ENCODE measurements at places on chromosomes 3 and 15.

GRCh38 chr3:33426068-33426467 is 14.1 kb downstream of the UBP1 start:
- peaks cover 23% of the 10 kb centered on the region for H3K36me3 ChIP-seq
- peaks cover 31% of the 10 kb centered on the region for H3K4me1 ChIP-seq
- H3K27ac ChIP-seq = no peak overlapping the region
- no peaks in the 10 kb centered on the region for H3K27me3 ChIP-seq
- no peak for DNase-seq

DNA sequence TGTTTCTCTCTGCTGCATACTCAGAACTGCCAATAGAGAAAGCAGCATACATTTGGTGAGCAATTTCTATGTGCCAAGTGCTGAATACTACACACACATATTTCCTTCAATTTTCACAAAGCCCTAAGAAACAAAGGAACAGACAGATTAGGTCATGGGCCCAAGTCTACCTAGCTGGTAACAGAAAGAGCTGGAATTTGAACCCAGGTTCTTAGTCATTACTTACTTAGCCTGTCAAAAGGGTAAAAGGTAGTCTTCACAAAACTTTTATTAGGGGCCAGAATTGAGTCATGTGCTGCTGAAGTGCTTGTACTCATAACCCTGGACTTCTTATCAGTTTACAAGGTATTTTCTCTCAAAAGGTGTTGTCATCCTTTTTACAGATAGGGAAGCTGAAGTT is 10.4 kb upstream of the ABHD17C start:
- H3K4me1 ChIP-seq = peaks cover under 1% of the 10 kb centered on the region
- no peak overlapping the region for H3K4me3 ChIP-seq
- no peaks in the 10 kb centered on the region for H3K36me3 ChIP-seq

GRCh38 chr3:32297366-32297765 is 58.9 kb downstream of the CMTM8 start:
- peak; percentile 46 for DNase-seq
- H3K36me3 ChIP-seq = no peaks in the 10 kb centered on the region
- peaks cover 20% of the 10 kb centered on the region for H3K4me1 ChIP-seq
- H3K27me3 ChIP-seq = no peaks in the 10 kb centered on the region

DNA sequence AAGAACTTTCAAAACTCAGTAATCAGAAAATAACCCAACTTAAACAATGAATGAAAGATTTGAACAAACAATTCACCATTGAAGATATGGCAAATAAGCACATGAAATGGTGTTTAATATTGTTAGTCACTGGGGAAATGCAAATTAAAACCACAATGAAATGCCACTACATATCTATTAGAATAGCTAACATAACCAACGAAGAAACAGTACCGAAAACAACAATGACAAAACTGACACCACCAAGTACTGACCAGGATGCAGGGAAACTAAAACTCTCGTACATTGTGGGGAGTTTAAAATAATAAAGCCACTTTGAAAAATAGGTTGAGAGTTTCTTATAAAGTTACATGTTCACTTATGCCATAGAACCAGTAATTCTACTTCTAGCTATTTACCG is 69.1 kb downstream of the KBTBD8 start:
- no peaks in the 10 kb centered on the region for H3K27me3 ChIP-seq
- no peaks in the 10 kb centered on the region for H3K36me3 ChIP-seq
- DNase-seq = no peak

DNA sequence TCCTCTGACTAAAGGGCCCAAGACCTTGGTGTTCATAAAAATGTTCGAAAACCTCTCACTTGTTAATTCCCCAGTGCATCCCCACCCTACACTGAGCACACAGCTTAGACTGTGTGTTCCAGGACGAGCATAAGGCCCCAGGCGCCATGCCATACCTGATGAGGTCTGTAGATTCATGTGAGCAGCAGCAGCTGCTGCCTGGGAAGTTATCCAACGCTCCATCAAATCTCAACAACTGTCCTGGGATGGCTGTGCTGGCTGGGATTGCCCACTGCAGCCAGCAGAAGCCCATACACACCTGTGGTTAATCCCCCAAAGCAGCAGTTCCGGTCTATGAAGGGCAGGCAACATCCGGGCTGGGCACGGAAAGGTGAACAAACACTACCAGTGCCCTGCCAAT is 391.2 kb downstream of the IL20RB start:
- no peak overlapping the region for H3K4me3 ChIP-seq
- no peak for DNase-seq
- H3K4me1 ChIP-seq = no peaks in the 10 kb centered on the region

- H3K27me3 ChIP-seq = no peaks in the 10 kb centered on the region
- no peak overlapping the region for H3K4me3 ChIP-seq
- DNase-seq = no peak
- no peaks in the 10 kb centered on the region for H3K36me3 ChIP-seq
These were observed 198.9 kb downstream of the AGBL1 start for GRCh38 chr15:86278586-86278985.

GRCh38 chr15:31609258-31609681 is 282.6 kb downstream of the KLF13 start:
- H3K27me3 ChIP-seq = peaks cover 38% of the 10 kb centered on the region
- H3K4me1 ChIP-seq = no peaks in the 10 kb centered on the region
- no peak for DNase-seq

GRCh38 chr3:58422756-58423325 is 10.8 kb downstream of the PDHB start:
- H3K27me3 ChIP-seq = no peaks in the 10 kb centered on the region
- peaks cover 24% of the 10 kb centered on the region for H3K4me1 ChIP-seq
- peaks cover 27% of the 10 kb centered on the region for H3K36me3 ChIP-seq

DNA sequence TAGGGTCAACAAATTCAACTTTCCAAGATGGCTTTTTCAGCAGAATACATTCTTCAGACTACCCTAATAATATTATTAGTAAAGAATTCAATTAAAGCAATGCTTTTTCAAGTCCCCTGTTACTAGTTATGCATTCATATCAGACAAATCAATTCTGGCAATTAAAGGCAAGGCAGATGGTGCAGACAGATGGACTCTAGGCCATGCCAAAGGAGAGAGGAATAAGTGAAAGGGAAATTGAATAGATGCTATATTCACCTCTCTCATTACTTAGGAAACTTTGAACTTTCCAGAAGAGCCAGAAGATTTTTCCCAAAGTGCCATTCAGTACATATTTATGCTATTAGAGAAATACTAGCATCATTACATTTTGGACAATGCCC is 487.7 kb upstream of the RASGRP1 start:
- H3K27me3 ChIP-seq = peaks cover 17% of the 10 kb centered on the region
- no peak overlapping the region for H3K27ac ChIP-seq
- H3K4me3 ChIP-seq = no peak overlapping the region
- H3K36me3 ChIP-seq = no peaks in the 10 kb centered on the region
- no peaks in the 10 kb centered on the region for H3K4me1 ChIP-seq

DNA sequence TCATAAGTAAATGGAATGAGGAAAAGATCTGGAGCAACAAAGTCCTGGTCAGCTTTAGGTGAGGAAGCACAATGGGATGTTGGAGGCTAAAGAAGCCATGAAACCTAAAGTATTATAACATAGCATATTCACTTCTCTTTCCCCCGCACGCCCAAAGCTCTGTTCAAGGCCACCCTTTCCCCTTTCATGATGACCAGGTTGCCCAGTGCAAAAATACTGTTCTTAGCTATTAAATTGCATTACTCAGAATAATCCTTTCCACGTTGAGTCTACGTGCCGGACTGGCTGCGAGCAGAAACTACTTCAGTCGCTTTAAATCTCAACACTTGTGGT is 589 bp upstream of the MAPKBP1 start:
- H3K27me3 ChIP-seq = no peaks in the 10 kb centered on the region
- peak overlapping the region; percentile 95 for H3K27ac ChIP-seq
- H3K36me3 ChIP-seq = no peaks in the 10 kb centered on the region
- peaks cover 51% of the 10 kb centered on the region for H3K4me1 ChIP-seq
- no peak for DNase-seq

DNA sequence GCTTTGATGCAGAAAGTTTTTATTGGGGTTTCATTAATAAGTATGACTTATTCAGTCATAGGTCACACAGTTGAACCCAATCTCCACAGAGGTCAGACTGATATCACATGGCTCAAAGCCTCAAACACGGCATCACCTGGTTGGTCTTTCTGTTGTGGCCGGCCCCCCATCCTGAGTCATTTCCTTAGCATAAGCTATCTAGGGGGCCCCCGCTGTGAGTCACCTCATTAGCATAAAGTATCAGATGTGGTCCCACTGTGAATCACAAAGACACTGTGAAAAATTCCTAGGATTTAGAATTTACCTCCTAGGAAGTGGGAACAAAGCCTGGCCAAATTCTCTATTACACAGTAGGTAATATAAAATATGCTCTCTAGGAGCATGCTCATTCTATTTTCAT is 502.2 kb downstream of the PYDC2 start:
- no peaks in the 10 kb centered on the region for H3K4me1 ChIP-seq
- no peak overlapping the region for H3K4me3 ChIP-seq
- no peak overlapping the region for H3K27ac ChIP-seq
- no peak for DNase-seq
- no peaks in the 10 kb centered on the region for H3K36me3 ChIP-seq
- H3K27me3 ChIP-seq = no peaks in the 10 kb centered on the region

DNA sequence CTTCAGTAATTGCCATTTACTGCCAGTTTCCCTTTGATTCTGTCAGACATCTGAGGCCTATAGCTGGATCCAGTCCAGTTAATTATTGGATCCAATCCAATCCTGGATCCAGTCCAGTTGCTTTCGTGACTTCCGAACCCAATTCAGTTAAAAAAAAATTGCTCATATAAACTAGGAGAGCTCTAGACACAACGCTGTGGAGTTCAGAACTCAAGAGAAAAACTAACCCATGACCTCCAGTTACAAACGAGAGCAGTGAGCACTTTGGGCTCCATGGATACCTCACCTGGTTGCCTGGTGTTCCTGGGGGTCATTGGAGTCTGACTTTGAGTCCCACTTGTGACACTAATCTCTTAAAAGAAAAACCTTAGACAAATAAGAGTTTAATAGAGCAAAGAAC is 269.8 kb downstream of the THSD4 start:
- H3K4me1 ChIP-seq = peaks cover 8% of the 10 kb centered on the region
- no peaks in the 10 kb centered on the region for H3K36me3 ChIP-seq
- no peak overlapping the region for H3K27ac ChIP-seq
- H3K4me3 ChIP-seq = no peak overlapping the region
- H3K27me3 ChIP-seq = peaks cover 26% of the 10 kb centered on the region

DNA sequence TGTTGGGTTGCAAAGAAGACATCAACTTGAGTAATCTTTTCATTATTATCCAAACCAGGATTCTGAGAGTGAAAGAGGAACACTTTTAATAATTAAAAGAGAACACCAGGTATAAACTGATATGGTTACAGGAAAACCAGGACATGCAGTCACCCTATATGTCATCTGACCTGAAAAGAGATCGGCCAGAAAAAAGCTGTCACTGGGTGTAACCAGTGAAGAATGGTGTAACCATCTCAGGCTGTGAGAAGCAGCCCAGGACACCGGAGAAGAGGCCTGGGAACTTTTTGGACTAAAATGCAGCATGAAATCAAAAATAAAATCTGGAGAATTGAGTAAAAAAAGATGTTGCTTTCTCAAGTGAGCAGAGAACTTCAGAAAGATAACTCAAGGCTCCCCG is 10.1 kb upstream of the CCDC80 start:
- H3K4me3 ChIP-seq = no peak overlapping the region
- peaks cover 8% of the 10 kb centered on the region for H3K36me3 ChIP-seq
- no peak for DNase-seq
- no peak overlapping the region for H3K27ac ChIP-seq

DNA sequence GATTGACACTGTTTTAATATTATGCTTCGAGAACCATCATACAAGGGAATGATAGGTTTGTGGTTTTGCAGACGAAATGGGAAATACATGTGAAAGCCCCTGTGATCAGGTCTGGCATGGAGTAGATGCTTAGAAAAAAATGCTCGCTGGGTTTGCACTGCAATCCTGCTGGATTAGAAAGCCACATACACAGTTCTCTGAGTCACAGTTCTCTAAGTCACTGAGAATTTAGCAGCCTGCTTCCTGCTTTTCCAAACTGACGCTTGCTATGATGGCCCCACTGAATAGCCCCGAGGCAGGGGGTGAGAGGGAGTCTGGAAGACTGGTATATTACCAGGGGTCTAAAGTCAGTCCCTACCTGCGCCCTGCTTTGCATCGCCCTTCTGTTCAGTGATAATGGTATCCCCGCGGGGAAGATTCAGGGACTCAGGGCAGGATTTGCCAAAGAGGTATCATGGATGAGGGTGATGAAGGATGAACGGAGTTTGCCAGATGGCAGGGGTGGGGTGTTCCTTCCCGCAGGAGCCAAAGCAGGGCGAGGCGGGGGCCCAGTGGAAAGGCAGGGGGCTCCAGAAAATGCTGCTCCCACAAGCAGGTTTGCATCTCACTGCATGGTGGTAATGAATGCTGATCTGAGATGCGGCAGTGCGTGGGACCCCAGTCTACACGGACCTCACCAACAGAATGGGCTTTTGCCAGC is 82.3 kb downstream of the IQSEC1 start:
- H3K27ac ChIP-seq = no peak overlapping the region
- peaks cover 5% of the 10 kb centered on the region for H3K36me3 ChIP-seq
- H3K4me3 ChIP-seq = no peak overlapping the region

GRCh38 chr3:50633230-50633790 is 16.4 kb downstream of the MAPKAPK3 start:
- peaks cover 27% of the 10 kb centered on the region for H3K36me3 ChIP-seq
- H3K4me1 ChIP-seq = peaks cover 87% of the 10 kb centered on the region
- H3K27ac ChIP-seq = peak overlapping the region; percentile 80
- no peak overlapping the region for H3K4me3 ChIP-seq
- DNase-seq = no peak

DNA sequence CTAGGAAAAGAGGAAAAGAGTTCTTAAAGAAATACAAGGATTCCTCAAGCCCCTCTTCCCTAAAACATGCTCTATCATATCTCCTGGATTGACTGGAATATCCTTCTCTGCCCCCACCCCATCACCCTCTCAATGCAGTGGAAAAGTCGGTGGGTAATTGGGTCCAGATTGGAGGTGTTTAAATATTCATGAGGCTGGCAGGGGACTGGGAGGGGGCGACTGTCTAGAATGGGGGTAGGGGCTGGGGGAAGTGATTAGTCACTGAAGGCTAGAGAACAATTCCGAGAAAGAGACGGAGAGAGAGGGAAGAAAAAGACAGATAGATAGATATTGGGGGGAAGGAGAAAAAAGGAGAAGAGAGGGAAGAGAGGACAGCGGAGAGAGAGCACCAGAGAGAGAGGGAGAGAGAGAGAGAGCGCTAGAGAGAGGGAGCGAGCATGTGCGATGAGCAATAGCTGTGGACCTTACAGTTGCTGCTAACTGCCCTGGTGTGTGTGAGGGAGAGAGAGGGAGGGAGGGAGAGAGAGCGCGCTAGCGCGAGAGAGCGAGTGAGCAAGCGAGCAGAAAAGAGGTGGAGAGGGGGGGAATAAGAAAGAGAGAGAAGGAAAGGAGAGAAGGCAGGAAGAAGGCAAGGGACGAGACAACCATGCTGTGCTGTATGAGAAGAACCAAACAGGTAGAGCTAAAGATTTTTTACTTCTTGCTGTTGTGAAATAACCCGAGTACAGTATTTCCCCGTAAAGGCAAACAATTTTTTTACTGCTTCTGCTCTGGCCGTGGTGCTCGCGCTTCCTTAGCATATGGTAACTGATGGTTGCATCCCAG is at the start of gene GAP43:
Gene GAP43 (plus strand): TSS at position 467 of the 825 bp plus-strand sequence. CDS start 180 bp downstream, at position 647.
- peaks cover 10% of the 10 kb centered on the region for H3K4me1 ChIP-seq
- DNase-seq = peak; percentile 40
- H3K4me3 ChIP-seq = peak within 1 kb of the TSS; percentile 14
- no peak within 1 kb of the TSS for H3K27ac ChIP-seq
- peaks cover 49% of the 10 kb centered on the region for H3K27me3 ChIP-seq

GRCh38 chr15:75061272-75061671 is 37.9 kb downstream of the PPCDC start:
- H3K36me3 ChIP-seq = peaks cover 28% of the 10 kb centered on the region
- peak; percentile 78 for DNase-seq
- peak overlapping the region; percentile 70 for H3K27ac ChIP-seq
